ENCODE measurements at places on chromosomes 13 and 19.

DNA sequence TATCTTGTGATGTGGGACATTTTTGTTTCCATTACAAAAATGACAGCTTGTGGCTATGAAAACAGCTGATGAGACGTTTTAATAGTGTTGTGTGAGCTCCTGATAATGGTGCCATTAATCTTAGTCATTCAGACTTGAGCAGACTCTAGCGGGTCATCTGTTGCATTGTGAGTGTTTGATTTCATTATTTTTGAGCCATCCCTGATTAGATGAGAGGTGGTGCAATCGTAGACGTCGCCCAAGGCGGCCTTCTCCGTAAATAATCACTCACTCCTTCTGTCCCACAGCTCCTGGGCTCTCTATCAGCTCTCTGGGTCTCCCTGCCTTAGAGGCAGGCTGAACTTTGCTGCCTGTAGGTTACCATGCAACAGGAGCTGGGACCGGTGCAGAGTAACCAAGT lies 528.0 kb upstream of the SGCG start:
- no peak for DNase-seq

DNA sequence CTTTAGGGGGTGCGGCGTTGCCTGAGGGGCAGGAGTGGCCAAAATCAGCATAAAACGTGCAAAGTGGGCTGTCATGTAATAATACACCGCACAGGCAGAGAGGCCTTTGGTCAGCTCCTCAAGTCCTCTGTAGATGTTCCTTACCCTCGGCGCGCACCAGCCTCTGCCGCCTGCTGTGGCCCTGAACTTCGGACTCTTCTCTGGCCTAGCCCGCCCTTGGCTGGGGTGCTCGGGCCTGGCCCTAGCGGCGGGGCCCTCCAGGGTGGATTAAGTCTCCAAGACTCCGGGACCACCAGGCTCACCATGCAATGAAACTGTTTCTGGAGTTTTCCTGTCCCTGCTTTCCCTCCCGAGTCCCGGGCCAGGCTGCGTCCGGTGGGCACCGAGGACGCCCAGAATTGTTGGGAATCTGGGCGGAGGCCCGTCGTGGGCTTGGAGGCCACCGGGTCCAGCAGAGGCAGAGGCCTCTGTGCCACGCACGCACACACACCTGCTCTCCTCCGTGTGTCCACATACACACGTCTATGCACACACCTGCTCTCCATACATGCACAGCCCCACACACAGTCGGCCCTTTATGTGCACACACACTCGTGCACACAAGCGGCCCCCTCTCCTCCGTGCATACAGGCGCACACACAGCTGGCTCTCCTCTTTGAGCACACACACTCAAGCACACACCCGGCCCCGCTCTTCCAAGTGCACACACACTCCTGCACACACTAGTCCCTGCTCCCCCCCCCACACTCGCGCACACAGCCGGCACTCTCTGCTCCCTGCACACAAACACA lies 1.5 kb upstream of the TFDP1 start:
- DNase-seq, result no peak

- no peak for DNase-seq
Observed at GRCh38 chr19:16117594-16118033, 5.9 kb downstream of the RAB8A start.

GRCh38 chr19:29172302-29172701 lies 40.6 kb downstream of the UQCRFS1 start:
- no peak for DNase-seq

GRCh38 chr13:51955281-51955771 lies 55.9 kb downstream of the ATP7B start:
- DNase-seq, result peak; percentile 91

GRCh38 chr19:24033963-24034342 lies 53.0 kb upstream of the ZNF254 start:
- peak; percentile 52 for DNase-seq

DNA sequence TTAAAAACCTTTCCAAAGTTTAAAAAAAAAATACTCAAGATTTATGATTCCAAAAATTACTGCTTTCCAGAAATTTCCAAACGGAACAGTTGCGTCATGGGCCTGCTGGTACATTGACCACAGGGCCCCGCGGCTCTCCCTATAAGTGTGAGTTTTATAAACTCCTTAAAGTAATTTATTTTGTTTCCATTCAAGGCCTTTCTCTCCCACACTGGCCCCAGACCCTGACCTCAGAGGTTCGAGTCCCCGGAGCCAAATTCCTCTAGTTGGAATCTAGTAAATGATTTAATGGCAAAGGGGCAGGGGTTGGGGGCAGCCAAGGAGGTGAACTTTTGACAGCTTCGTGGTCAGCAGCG lies 97.5 kb downstream of the INSR start:
- DNase-seq, result no peak

DNA sequence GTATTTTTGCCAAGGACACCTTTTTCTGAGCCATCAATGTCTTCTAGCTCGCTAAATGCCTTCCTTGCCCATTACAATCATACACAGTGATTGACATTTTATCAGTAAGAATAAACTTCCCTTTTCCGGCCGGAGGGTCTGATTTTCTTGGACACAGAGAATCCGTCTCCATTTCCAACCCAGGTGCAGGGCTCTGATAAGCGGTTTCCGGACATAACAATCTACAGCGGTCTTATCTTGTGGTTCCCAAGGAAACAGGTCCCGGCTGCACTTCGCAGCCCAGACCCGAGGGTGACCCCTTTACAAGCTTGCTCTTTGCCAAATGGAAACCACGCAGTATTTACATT lies 5.1 kb upstream of the ZNF77 start:
- DNase-seq, result peak; percentile 34

- DNase-seq, result peak; percentile 9
Observed at GRCh38 chr13:77584106-77584505, 48.6 kb downstream of the SCEL start.

DNA sequence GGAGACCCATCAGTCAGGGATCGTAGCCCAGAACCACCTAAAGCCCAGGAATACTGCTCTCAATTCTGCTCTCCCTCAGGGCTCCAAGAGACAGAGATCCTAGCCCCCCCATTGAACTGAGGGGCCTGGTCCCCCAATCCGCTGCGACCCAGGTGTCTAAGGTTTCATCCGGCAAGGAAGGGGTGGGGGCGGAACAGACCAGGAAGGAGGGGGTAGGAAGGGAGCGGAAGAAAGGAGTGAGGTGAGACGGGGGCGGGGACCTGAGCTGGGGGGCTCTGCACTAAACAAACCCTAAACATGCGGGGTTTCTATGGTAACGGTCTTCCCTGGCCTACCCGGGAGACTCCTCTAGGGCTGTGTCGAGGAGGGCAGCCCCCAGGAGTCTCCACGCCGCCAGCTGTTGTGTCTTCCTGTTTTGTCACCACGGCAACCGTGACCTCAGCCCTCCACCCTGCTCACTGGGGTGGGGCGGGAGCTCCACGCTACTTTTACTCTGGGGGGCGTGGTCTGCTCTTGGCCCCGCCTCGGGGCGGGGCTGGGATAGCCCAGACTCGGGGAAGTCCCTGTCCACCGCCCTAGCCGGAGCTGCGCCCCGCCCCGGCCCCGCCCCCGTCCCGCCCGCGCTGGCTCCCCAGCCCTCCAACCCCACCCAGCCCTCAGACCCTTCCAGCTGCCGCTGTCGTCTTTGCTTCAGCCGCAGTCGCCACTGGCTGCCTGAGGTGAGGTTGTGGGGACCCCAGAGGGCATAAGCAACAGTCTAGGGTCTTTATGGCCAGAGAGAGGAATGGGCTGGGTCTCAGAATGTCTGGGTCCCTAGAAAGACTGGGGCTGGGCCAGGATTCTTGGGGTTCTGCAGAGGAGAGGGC lies at the start of gene MYADM:
MYADM (plus strand) TSS at position 659 of the 866 bp plus-strand sequence. CDS start 5,647 bp downstream, outside the sequence.
- no peak for DNase-seq

- peak; percentile 23 for DNase-seq
Observed at GRCh38 chr13:67229481-67230403, at the start of gene PCDH9. PCDH9 (minus strand) TSS chr13:67230336; CDS start chr13:67228440, 1,896 bp downstream.

- no peak for DNase-seq
Observed at GRCh38 chr19:57171551-57172081, 4.3 kb upstream of the DUXA start.

GRCh38 chr19:9857920-9858746 lies 23.0 kb downstream of the PIN1 start:
- DNase-seq, result no peak

GRCh38 chr19:6466526-6467248 lies 2.6 kb downstream of the CRB3 start:
- DNase-seq, result no peak

- DNase-seq, result peak; percentile 77
Observed at GRCh38 chr13:62014299-62014698, 598.6 kb upstream of the PCDH20 start.

- DNase-seq, result no peak
Observed at GRCh38 chr13:24276861-24277260, 32.5 kb upstream of the C1QTNF9 start.

- no peak for DNase-seq
Observed at GRCh38 chr13:50914176-50914700, 4.6 kb downstream of the RNASEH2B start.

- peak; percentile 99 for DNase-seq
Observed at GRCh38 chr19:38374332-38375097, at the start of gene PSMD8. PSMD8 (plus strand) TSS chr19:38374571; CDS start chr19:38374602, 31 bp downstream.

DNA sequence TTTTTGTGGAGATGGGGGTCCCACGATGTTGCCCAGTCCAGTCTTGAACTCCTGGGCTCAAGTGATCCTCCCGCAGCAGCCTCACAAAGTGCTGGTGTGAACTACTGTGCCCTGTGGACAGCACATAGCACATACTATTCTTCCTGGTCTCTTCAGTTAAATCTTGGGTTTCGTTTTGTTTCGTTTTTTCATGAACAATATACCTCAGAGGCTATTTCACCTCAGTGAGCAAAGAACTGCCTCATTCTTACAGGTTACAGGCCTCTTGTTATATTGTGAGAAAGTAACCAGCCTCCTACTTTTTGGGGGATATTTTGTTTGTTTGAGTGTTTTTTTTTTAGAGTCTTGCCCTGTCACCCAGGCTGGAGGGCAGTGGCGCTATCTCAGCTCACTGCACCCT lies 1.3 kb upstream of the C3 start:
- no peak for DNase-seq

GRCh38 chr13:44197791-44198770 lies 175.5 kb upstream of the SERP2 start:
- DNase-seq, result peak; percentile 9

DNA sequence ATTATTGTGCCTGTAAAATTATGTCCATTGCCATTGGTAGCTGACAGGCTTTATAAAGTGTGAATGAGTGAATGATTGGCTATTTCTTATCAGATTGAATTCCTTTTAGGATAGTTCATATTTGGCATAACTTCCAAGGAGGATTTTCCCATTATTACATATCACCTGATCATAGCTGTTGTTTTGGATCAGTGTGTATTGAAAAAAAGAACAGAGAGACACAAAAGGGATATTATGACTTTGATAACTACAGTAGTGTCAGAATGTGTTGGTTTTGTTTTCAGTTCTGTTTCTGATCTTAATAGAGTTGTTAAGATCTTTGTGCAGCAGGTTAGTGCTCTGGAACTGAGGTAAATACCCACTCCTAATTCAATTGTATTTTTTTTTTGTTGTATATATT lies 103.8 kb downstream of the LRCH1 start:
- DNase-seq, result no peak

GRCh38 chr19:29770648-29771047 lies 41.1 kb upstream of the CCNE1 start:
- DNase-seq, result no peak

GRCh38 chr13:84870190-84870589 lies 929.0 kb downstream of the SLITRK6 start:
- DNase-seq, result no peak

GRCh38 chr13:90883592-90883991 lies 463.9 kb upstream of the MIR17HG start:
- no peak for DNase-seq

DNA sequence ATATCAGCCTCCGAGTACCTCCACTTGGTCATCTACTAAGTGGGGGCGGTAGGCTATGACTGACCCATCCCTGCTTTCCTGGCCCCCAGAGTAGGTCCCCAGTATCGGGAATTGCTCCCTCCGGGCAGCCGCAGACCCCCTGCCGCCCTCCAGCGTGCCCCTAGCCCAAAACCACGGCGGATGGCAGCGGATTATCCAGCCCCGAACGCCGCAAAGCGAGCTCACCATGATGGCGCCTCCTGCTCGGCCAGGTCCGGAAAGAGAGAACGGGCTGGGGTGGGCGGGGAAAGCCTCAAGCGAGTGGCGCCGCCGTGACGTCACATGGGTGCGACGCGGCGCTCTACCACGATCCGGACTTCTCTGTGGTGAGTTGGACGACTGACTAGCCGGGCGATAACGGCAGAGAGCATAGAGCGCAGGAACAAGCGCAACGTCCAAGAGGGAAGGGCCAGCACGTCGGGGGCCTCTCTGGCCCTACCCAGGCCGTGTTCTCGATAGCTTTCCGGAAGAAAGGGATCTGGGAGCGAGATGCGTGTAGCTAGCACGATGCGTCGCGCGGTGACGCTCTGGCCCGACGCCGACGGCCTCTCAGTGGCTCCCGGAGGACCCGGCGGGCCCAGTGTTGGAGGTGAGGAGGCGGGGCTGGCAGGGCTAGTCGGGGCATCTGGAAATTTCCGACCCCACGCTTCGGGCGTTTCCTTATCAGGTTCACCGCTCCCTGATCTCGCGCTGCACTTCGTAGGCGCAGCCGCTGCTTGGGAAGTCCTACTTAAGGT lies at the start of the genes RPL18 and SPHK2:
RPL18 (minus strand) TSS at position 263 of the 776 bp plus-strand sequence; CDS start at position 228, 35 bp downstream.
SPHK2 (plus strand) TSS at position 591 of the 776 bp plus-strand sequence. CDS start 1,009 bp downstream, outside the sequence.
- peak; percentile 100 for DNase-seq

- DNase-seq, result no peak
Observed at GRCh38 chr13:36559375-36559774, 114.4 kb upstream of the SERTM1 start.

- no peak for DNase-seq
Observed at GRCh38 chr13:46170268-46170667, 11.7 kb downstream of the LCP1 start.

All from NCI-H1105 treated with DMSO at 0.1 percent for 48 hours (cell line).